ENCODE measurements at places on chromosomes 5 and 9. TPM values are rescaled to one million over a fixed set of nuclear protein-coding genes. Genes with fewer than 3 reads are reported as not detected.

DNA sequence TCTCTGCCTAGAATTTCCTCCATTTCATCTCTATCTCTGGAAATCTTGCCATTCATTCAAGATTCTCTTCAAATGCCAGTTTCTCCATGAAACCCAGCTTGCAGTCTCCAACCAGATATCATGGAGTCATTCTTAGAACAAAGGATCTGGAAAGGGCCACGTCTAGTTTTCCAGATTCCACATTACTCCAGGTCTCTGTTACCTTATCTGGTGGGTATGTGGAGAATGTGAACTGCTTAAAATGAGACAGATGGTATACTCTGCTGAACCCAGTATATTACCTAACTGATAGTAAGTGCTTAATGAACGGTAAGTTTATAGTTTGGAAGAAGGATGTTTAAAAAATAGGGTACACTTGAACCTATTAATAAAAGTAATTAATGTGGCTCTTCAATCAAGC, 52.3 kb upstream of the ZSWIM6 start:
- H3K4me1 ChIP-seq = peaks cover 12% of the 10 kb centered on the region
- no peak overlapping the region for H3K27ac ChIP-seq
- H3K27me3 ChIP-seq = no peaks in the 10 kb centered on the region
- no peaks in the 10 kb centered on the region for H3K36me3 ChIP-seq
- DNase-seq = no peak

DNA sequence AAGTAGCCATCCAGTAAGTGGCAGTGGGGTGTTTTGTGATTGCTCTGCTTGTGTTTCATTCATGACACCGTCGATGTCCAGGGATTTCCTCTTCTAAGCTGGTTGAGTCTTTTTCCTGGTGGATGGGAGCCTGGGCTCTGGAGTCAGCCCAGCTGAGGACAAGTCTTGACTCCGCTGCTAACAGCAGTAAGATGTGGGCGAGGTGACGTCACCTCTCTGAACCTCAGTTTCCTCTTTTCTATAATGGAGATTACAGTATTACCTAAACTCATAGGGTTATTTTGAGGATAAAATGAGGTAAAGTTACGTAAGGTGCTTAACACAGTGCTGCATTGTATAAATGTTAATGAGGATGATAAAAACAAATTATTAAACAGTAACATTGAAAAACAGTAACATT, 21.3 kb downstream of the FGF1 start:
- DNase-seq = no peak
- no peaks in the 10 kb centered on the region for H3K27me3 ChIP-seq
- no peaks in the 10 kb centered on the region for H3K4me1 ChIP-seq
- H3K36me3 ChIP-seq = no peaks in the 10 kb centered on the region
- H3K27ac ChIP-seq = no peak overlapping the region

Gene ANKRD34B
- total RNA-seq = not detected

DNA sequence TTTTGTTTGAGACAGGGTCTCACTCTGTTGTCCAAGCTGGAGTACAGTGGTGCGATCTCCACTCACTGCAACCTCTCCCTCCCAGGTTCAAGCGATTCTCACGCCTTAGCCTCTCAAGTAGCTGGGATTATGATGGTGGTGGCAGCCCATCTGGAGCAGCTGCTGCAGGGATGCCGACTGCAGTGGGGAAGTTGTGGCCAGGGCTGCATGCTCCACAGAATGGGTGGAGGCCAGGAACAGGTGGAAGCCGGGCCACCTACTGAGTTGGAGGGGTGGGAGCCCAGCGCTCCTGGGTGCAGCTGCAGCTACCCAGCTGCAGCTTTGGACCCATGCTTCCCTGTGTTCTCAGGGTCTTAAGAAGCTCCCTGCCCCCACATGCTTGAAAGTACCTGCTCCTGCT, 99.7 kb downstream of the SCAI start:
- H3K4me3 ChIP-seq = no peak overlapping the region
- no peaks in the 10 kb centered on the region for H3K4me1 ChIP-seq
- no peaks in the 10 kb centered on the region for H3K27me3 ChIP-seq

GRCh38 chr5:180142021-180142765, 66.8 kb downstream of the RASGEF1C start:
- H3K27ac ChIP-seq = no peak overlapping the region
- DNase-seq = peak; percentile 35
- peaks cover 41% of the 10 kb centered on the region for H3K27me3 ChIP-seq
- no peaks in the 10 kb centered on the region for H3K4me1 ChIP-seq

- H3K4me3 ChIP-seq = peak overlapping the region; percentile 53
- H3K27me3 ChIP-seq = peaks cover 26% of the 10 kb centered on the region
- H3K27ac ChIP-seq = no peak overlapping the region
- H3K4me1 ChIP-seq = peaks cover 25% of the 10 kb centered on the region
Observed at GRCh38 chr9:136713550-136713949, 1.2 kb downstream of the DIPK1B start.

- no peak overlapping the region for H3K4me3 ChIP-seq
- no peaks in the 10 kb centered on the region for H3K4me1 ChIP-seq
- no peak overlapping the region for H3K27ac ChIP-seq
- no peak for DNase-seq
- H3K27me3 ChIP-seq = peaks cover 4% of the 10 kb centered on the region
- H3K36me3 ChIP-seq = no peaks in the 10 kb centered on the region
Observed at GRCh38 chr5:137355708-137356107, 143.4 kb downstream of the SPOCK1 start.

DNA sequence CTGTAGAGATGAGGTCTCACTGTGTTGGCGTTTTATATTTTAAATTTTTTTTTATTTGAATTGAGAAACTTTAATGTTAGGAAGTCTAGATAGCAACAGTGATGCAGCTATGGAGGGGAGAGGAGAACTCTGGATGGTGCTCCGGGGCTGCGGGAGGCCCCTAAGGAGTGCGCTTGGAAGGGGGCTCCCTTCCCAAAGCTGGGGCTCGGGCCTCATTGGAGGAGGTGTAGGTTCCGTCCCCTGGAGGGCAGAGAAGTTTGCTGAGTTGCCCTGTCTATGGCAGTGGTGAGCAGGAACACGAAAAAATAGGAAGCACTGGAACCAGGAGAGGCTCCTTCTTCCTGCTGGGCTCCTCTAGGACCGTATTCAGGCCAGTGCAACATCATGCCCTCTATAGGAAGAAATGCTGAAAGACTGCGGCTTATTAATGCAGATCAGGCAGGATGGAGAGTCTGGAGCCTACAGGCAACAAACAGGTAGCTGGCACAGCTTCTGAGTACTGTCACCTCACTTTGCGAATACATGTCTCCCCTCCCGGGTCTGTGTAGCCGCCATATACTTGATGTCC, 16.1 kb downstream of the AHRR start:
- no peaks in the 10 kb centered on the region for H3K36me3 ChIP-seq
- no peak for DNase-seq
- H3K4me1 ChIP-seq = no peaks in the 10 kb centered on the region
- no peak overlapping the region for H3K27ac ChIP-seq
- H3K4me3 ChIP-seq = no peak overlapping the region

Gene SLC46A2
- 64.2 TPM for total RNA-seq
